ENCODE measurements at places on chromosomes 3 and 15.

DNA sequence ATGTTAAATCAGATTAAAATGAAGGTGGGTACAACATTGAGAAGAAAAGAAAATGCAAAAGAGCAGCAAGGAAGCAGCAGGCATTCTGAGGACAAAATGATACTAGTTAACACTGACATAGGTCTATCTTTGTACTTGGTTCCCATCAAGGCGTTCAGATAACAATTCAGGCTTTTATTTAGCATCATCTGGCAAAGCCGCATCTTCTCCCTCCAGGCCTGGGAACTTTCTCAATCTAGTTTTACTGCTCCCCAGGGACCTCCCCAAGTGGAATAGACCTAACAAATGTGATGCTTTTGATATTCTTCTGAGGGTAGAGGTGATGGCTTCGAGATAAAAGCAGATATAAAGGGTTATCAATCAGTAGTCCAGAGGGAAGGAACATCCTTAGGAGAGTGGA lies 130.6 kb downstream of the C3orf38 start:
- no peak for DNase-seq
- H3K27ac ChIP-seq, result no peak overlapping the region
- H3K27me3 ChIP-seq, result no peaks in the 10 kb centered on the region
- no peaks in the 10 kb centered on the region for H3K36me3 ChIP-seq
- H3K4me3 ChIP-seq, result no peak overlapping the region

DNA sequence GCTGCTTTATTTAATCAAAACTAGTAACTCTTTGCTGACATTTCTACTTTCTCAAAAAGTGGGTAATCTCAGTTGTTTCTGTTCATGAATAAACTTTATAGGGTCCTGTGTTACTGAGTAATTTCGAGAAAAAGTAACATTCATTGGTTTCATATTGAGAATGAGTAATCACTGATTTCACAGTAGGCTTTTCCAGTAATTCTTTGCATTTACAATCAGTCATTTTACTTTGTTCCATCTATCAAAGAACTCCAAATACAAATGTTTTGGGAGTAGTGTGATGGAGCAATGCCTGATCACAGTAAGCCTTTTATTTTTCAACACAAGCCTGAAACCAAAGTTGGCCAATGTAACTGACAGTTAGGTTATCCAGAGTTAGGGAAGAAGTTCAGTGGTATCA lies 353.6 kb downstream of the ULK4 start:
- no peak for DNase-seq
- no peaks in the 10 kb centered on the region for H3K36me3 ChIP-seq

GRCh38 chr3:33941804-33942203 lies 143.4 kb downstream of the PDCD6IP start:
- H3K36me3 ChIP-seq, result no peaks in the 10 kb centered on the region
- no peak overlapping the region for H3K27ac ChIP-seq
- no peaks in the 10 kb centered on the region for H3K4me1 ChIP-seq

GRCh38 chr15:64443747-64444621 lies 16.4 kb upstream of the ZNF609 start:
- peaks cover 38% of the 10 kb centered on the region for H3K36me3 ChIP-seq
- H3K27me3 ChIP-seq, result no peaks in the 10 kb centered on the region
- H3K27ac ChIP-seq, result peak overlapping the region; percentile 8
- no peak overlapping the region for H3K4me3 ChIP-seq

GRCh38 chr3:101829874-101830273 lies 19.4 kb upstream of the NFKBIZ start:
- no peaks in the 10 kb centered on the region for H3K36me3 ChIP-seq
- H3K4me3 ChIP-seq, result no peak overlapping the region
- no peaks in the 10 kb centered on the region for H3K27me3 ChIP-seq
- H3K4me1 ChIP-seq, result peaks cover 35% of the 10 kb centered on the region
- DNase-seq, result no peak

- H3K27ac ChIP-seq, result no peak overlapping the region
- no peaks in the 10 kb centered on the region for H3K27me3 ChIP-seq
- no peaks in the 10 kb centered on the region for H3K4me1 ChIP-seq
- no peak overlapping the region for H3K4me3 ChIP-seq
These were observed 170.7 kb upstream of the FAM3D start for GRCh38 chr3:58837141-58837843.

GRCh38 chr3:71201939-71202338 lies 381.6 kb downstream of the FOXP1 start:
- H3K36me3 ChIP-seq, result peaks cover 9% of the 10 kb centered on the region
- H3K27me3 ChIP-seq, result no peaks in the 10 kb centered on the region
- peaks cover 18% of the 10 kb centered on the region for H3K4me1 ChIP-seq
- no peak overlapping the region for H3K27ac ChIP-seq

- no peak overlapping the region for H3K4me3 ChIP-seq
- H3K27me3 ChIP-seq, result no peaks in the 10 kb centered on the region
- H3K27ac ChIP-seq, result no peak overlapping the region
- H3K4me1 ChIP-seq, result no peaks in the 10 kb centered on the region
- no peaks in the 10 kb centered on the region for H3K36me3 ChIP-seq
These were observed 304.6 kb upstream of the TBC1D5 start for GRCh38 chr3:18047052-18047451.

DNA sequence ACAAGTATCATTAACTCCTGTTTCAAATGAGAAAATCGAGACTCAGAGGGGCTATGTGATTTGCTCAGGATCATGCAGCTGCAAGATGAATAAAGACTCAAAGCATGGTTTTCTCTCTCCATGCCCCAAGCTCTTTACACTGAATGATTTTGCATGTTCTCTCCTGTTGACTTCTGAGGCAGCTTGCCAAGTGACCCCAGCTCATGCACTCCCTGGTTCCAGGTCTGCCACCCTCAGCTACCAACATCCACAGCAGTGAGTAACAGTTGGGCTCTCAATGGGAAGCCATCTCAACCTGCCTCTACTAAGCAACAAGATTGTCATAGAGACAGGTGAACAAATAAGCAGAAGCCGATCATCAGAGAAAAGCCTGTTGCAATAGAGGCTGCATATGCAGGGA lies 116.9 kb upstream of the GADL1 start:
- H3K36me3 ChIP-seq, result no peaks in the 10 kb centered on the region
- peaks cover 10% of the 10 kb centered on the region for H3K4me1 ChIP-seq
- DNase-seq, result no peak
- H3K4me3 ChIP-seq, result no peak overlapping the region
- no peaks in the 10 kb centered on the region for H3K27me3 ChIP-seq

- H3K27me3 ChIP-seq, result no peaks in the 10 kb centered on the region
- DNase-seq, result no peak
- H3K4me1 ChIP-seq, result no peaks in the 10 kb centered on the region
- H3K4me3 ChIP-seq, result no peak overlapping the region
These were observed 29.2 kb downstream of the EPHB3 start for GRCh38 chr3:184590795-184591194.

DNA sequence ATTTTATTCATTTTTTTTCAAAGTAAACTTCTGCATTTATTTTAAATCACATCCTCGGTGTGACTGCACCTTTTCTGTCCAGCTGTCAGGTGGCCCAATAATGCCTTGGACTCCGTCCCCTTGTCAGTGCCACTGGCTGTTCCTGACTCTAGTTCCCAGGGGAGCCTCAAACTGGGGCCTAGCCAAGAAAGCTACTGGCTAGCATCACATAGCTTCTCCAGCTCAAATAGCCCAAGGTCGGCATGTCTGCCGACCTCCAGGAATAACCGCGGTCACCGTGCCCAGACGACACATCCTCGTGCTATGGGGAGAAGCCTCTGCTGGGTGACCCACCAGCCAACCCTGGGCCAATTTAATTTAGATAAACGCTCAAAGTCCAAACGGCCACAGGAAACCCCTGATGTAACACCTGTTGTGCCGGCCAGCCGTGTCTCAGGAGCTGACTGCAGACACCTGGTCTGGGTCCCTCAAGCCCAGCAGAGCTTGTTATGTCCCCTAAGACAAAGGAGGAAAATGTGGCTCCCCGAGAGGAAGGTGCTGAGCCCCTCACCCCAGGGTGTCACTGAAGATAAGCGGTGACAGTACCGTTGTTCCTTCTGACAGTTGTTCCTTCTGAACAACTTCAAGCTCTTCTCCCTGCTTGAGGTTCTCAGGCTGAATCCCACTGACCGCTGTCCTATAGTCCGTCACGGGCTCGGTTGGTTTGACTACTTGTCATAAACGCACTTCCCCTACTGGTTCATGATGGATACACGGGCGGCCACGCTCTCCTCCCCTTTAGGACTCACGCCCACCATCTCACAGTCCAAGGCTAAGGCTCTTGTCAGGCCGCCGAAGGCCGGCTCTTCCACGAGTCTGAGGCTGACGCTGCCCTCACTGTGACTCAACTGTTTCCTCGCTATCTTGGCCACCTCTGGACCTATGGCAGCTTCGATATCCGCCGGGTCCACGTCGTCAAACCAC lies 126.2 kb downstream of the KLF13 start:
- no peaks in the 10 kb centered on the region for H3K36me3 ChIP-seq
- peaks cover 13% of the 10 kb centered on the region for H3K4me1 ChIP-seq
- H3K27me3 ChIP-seq, result no peaks in the 10 kb centered on the region
- DNase-seq, result no peak
- no peak overlapping the region for H3K27ac ChIP-seq
- H3K4me3 ChIP-seq, result no peak overlapping the region

GRCh38 chr3:19559724-19560442 lies 374.1 kb downstream of the EFHB start:
- H3K4me1 ChIP-seq, result no peaks in the 10 kb centered on the region
- no peak for DNase-seq
- no peak overlapping the region for H3K4me3 ChIP-seq
- no peaks in the 10 kb centered on the region for H3K36me3 ChIP-seq
- no peaks in the 10 kb centered on the region for H3K27me3 ChIP-seq
- H3K27ac ChIP-seq, result no peak overlapping the region

DNA sequence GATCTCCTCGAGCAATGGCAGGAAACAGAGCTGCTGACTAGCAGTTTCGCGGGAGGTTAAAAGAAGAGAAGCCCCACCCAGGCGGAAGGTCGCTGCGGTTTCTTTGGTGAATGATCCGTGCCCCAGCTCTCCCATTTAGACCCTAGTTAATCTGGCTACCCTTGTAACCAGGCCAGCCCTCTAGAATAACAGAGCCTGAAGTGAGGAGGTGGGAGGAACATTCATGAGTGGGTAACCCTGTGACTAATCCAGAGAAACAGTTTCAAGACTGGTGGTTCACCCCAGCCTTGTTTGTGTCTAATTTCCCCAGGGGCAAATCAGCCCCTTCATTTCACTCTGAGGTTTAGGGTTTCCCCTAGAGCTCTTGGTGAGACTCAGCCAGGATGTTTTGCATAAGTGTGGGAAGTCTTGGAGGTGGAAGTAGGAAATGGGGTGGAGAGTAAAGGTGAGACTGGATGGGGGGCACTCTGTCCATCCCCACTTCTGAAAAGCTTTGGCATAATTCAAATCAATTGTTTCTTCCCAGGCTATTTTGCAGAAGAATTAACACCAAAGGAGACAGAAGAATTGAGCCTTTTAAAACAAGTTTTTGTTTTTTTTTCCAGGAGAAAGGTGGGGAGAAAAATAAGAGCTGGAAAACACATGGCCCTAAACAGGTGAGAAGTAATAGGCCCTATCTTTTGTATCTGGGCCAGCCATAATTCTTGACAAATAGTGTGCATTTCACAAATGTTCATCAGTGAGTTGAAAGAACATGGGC lies 303.1 kb downstream of the RPLP1 start:
- no peaks in the 10 kb centered on the region for H3K27me3 ChIP-seq
- DNase-seq, result no peak
- no peak overlapping the region for H3K27ac ChIP-seq
- no peaks in the 10 kb centered on the region for H3K36me3 ChIP-seq
- H3K4me3 ChIP-seq, result no peak overlapping the region
- peaks cover 38% of the 10 kb centered on the region for H3K4me1 ChIP-seq

GRCh38 chr3:73236867-73237266 lies 175.4 kb downstream of the EBLN2 start:
- no peak for DNase-seq
- H3K36me3 ChIP-seq, result no peaks in the 10 kb centered on the region
- no peak overlapping the region for H3K27ac ChIP-seq

DNA sequence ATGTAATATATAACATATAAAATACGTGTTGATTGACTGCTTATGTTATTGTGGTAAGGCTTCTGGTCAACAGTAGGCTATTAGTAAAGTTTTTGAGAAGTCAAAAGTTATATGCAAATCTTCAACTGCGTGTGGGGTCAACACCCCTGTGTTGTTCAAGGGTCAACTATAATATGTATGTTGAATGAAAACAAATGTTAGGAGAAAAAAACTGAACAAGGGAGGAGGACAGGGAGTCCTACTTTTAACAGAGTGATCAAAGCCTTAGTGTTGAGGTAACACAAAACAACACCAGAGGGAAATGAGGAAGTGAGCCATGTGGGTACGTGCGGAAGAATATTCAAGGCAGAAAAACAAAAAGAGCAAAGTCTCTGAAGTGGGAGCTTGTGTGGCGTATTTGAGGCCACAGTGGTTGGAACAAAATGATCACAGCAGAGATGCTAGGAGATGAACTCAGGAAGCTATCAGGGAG lies 62.5 kb downstream of the SFMBT1 start:
- no peaks in the 10 kb centered on the region for H3K27me3 ChIP-seq
- no peak overlapping the region for H3K4me3 ChIP-seq
- peak overlapping the region; percentile 24 for H3K27ac ChIP-seq
- H3K4me1 ChIP-seq, result peaks cover 12% of the 10 kb centered on the region
- DNase-seq, result no peak

DNA sequence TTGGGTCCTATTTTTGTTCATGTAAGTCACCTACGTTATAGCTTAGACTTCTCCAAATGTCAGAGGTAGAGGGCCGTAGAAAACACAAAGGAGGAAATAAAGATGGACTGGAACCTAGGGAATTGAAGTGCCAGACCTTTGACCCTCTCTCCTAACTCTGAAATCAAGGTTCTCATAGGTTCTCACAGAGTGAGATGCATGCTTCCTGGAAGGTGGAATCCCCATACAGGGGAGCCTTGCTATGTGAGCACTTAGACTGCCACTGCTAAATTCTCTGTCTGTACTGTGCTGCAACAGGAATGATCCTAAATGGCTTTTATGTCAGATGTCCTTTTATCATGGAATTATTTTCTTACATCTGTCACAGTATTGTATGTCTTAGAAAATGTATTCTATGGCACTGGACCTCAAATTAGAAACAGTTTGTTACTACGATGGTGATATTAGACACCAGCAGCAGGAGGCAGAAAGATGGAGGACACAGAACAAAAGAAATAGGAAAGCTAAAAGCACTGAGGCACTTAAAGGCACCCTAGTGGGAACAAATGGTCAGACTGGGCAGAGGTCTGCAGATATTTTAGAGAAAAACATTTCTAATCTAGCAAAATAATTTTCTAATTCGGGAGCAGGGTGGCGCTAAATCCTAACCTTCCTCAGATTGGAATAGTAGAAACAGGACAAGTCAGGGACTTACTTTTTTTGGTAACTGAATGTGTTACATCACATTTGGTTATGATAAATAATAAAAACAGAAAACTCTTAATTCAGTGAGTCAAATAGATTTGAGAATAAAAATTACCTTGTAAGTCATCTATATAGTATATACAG lies 60.2 kb upstream of the CDAN1 start:
- no peaks in the 10 kb centered on the region for H3K4me1 ChIP-seq
- H3K36me3 ChIP-seq, result peaks cover 23% of the 10 kb centered on the region
- H3K27me3 ChIP-seq, result no peaks in the 10 kb centered on the region
- DNase-seq, result no peak
- no peak overlapping the region for H3K27ac ChIP-seq
- H3K4me3 ChIP-seq, result no peak overlapping the region
